ENCODE measurements at places on chromosomes 1 and 21.

DNA sequence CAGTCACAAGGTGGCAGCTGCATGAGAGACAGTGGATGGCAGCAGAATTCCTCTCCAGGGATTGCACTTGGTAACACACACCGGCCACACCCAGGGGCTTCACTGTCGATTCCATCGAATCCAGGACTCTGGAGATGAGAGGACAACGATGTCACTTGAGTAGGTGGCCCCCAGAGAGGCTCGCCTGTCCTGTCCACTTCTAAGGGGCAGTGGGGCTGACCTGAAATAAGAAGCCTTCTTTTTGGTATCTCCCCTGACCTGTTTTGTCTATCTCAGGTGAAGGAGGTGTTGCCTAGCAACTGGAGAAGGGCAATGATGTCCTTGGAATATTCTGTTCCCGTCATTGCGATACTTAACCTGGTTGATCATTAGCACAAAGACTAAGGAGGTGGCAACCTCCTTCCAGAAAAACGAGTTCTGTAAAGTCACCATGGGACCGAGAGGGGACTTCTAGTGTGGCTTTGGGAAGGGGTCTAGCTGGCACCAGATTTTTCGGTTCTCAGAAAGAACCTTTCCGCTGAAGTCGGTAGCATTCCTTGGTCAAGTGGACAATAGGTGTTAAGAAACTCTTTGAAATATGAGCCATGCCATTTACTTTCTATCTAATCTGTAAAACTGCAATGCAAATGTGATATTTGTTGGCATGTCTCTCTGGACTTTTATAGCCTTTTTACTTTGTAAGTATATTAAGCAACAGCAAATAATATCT, 85.2 kb upstream of the TMPRSS2 start:
- no peak for DNase-seq

DNA sequence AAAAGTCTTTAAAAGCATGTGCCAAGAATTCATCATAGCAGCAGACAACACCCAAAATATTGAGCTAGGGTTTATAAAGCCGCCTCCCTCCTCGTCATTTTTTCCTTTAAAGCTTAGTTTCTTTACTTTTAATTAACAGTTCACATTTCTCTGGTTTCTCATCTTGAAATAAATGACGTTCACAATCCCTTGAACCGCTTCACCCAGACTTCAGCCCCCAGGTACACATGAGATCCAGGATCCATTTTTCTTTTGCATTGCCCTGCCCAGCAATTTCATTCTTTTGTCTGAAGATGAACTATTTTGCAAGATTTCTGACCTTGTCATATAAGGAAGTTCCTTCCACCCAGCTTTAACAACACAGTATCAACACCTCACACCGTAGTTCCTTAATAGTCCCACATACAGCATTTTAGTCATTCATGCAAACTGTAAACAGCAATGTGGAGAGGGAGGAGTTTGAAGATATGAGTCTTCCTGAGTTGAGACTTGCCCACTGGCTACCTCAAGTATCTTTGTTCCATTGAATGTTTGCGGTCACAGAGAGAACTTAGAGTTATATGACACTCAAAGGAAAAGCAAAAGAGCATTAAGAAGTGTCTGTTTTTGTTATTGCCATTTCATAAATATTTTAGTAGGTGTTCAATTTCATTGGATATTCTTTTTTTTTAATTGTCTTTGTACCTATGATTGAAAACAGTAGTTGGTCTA, 35.3 kb upstream of the CACYBP start:
- no peak for DNase-seq

- no peak for DNase-seq
Observed at GRCh38 chr1:20376880-20377494, 86.3 kb downstream of the VWA5B1 start.

DNA sequence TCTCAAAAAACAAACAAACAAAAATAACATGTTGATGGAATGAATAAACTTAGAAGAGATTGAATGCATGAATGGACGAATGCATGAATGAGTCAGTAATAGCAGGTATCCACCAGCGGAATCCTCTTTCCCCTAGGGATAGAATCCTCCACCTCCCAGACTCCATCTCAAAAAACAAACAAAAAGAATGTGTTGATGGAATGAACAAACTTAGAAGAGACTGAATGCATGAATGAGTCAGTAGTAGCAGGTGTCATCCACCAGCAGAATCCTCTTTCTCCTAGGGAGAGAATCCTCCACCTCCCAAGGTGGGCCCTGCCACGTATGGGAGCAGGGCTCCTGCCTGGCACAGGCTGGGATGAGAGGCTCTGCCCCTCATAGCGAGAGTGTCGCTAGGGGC, 26.8 kb upstream of the RNF19B start:
- no peak for DNase-seq

DNA sequence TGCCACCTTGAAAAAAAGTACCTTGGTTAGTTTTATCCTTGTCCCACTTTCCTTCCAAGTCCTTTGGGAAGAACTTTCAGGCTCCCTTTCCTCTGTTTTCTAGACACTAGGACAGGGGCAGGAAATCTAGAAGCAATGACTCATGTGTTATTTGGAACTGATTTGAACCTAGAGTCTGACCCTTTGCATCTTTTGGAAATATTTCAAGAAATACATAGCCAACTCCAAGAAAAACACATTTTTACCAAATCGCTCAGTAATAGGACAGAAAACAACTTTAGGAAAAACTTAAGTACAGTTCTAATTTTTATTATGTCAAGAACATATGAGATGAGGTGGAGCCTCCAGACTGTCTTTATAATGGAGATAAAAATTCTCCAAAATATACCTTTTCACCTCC, 292.4 kb downstream of the PTBP2 start:
- DNase-seq: no peak

DNA sequence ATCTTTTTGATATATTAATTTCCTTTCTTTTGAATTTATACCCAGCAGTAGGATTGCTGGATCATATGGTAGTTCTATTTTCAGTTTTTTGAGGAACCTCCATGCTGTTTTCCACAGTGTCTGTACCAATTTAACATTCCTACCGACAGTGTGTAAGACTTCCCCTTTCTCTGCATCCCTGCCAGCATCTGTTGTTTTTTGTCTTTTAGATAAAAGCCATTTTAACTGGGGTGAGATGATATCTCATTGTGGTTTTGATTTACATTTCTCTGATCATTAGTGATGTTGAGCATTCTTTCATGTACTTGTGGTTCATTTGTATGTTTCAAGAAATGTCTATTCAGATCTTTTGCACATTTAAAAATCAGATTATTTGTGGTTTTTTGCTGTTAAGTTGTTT, 62.4 kb upstream of the STUM start:
- DNase-seq: no peak

- DNase-seq: no peak
Observed at GRCh38 chr1:15886611-15887167, 39.2 kb downstream of the SPEN start.

DNA sequence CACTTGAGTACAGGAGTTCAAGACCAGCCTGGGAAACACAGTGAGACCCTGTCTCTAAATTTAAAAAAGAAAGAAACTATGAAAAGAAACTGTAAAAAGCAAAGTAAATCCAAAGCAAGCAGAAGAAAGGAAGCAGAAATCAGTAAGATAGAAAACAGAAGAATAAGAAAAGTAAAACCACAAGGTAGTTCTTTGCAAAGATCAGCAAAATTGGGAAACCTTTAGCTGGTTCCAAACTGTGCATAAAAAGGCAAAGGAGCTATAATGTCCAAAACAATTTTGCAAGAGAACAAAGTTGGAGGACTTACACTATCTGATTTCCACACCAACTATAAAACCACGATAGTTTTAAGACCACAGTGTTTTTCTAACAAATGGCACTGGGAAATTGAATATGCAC, 218.8 kb downstream of the RPS6KC1 start:
- no peak for DNase-seq

- DNase-seq: peak; percentile 18
Observed at GRCh38 chr1:66475940-66476339, 58.0 kb upstream of the SGIP1 start.

GRCh38 chr1:7676274-7676945, 94.7 kb upstream of the VAMP3 start:
- no peak for DNase-seq

DNA sequence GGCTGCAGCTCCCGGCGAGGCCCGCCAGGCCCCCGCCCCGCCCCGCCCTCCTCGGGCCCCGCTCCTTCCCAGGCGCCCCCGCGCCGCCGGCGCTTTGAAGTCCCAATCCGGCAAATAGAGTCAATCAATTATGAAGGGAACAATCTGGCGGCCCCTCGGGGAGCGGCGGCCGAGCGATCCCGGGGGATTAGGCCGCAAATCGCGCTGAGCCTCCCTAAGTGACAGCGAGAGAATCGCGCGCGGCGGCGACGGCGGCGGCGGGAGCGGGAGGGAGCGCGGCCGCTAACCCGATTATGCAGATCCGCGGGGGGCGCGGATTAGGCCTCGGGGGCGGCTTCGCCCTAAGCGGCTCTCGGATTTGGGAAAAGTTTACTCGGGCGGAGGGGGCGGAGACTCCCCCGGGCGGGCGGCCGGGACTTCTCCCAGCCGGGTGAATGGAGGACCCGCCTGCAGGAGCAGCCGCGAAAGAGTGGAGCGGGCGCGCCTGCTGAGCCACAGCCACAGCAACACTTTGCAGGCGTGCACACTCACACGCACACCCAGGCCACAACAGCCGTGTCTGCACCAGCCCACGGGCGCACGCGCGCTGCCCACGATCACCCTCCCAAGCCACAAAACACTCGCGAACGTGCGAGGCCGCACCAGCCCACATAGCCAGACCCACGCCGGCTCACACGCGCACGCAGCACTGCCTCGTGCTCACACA, 23.0 kb upstream of the DMBX1 start:
- DNase-seq: no peak

GRCh38 chr1:55848906-55849305, 633.7 kb upstream of the USP24 start:
- peak; percentile 15 for DNase-seq

GRCh38 chr1:153441238-153441755, 19.2 kb downstream of the S100A7 start:
- DNase-seq: no peak

DNA sequence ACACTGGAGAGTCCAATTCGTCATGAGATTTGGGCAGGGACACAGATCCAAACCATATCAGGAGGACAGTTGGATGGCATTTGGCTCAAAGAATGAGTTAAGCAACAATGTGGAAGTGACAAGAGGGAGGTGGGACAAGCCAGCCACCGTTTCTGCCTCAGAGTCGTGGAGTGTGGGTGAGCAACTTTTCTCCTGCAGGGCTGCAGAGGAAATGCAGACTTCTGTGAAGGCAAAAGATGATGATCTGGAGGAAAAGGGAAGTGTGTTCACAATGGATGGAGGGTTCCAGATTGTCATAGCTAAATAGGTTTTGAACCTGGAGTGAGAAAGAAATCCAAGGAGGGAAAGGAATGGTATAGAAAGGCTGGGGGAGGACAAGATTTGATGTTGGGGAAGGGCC, 16.4 kb upstream of the KANK4 start:
- no peak for DNase-seq

DNA sequence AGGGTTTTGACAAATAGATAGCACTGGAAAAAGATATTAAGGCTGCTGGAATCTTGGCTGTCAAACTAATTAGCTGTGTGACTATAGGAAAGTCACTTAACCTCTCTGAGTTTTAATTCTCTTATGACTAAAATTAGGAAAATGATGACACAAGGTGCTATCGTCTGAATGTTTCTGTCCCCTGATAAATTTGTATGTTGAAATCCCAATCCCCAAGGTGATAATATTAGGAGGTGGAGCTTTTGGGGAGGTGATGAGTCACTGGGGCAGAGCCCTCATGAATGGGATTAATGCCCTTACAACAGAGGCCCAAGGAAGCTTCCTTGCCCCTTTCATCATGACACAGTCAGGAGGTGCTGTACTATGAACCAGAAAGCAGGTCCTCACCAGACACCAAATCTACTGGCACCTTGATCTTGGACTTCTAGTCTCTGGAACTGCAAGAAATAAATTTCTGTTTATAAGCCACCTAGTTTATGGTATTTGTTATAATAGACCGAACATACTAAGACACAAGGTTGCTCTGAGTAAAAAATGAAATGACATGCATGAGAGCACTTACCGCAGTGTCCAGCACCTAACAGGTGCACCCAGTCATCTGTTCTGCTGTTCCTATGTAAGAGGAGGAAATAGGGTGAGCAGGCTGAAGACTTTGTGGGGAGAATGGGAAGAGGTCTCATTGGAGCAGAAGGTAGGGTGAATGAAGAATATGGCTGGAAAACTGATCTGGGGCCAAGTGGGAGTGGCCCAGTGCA, 26.3 kb upstream of the DISP1 start:
- DNase-seq: no peak

DNA sequence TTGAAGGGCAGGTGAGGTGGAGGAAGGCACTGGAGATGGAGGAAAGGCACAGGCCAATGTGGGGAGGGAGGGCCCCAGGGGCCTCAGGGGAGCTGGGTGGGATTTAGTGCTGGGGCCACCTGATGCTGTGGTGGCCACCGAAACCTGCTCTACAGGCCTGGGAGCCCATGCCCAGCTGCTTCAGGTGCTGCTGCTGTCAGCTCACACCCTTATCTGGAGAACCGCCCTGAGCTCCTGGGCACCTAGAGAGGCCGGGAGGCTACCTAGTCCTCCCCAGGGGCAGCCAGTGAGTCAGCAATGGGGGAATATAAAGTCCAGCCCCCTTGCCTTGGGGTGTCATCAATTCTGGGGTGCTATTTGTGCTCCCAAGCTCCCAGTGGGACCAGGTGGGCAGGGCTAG, 12.2 kb downstream of the FAM131C start:
- no peak for DNase-seq

GRCh38 chr1:22184454-22184853, 41.6 kb upstream of the WNT4 start:
- no peak for DNase-seq

GRCh38 chr1:167935216-167936067, 1.0 kb upstream of the DCAF6 start:
- DNase-seq: no peak

DNA sequence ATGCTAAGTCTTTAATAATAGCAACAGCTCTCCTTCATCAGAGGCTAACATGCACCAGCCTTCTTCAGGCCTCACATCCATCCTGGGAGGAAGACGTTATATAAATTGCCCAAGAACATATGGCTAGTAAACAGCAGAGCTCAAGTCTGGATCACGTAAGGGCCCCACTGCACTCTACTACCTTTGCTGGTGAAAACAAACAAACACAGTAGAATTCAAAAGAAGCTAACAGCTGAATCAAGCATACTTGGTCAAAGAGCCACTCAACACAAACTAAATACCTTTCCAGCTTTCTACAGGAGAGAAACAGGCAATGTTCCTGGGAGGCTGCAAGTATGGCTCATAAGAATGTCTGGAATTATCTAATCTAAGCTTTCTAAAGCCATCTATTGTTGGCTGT, 66.0 kb downstream of the WLS start:
- no peak for DNase-seq
